ENCODE measurements at places on chromosomes 3 and 15.
A peak's percentile ranks its signal among the peaks of the same experiment; 100 is the strongest.

- DNase-seq: no peak
Measured at GRCh38 chr3:70820397-70820796, 508.0 kb upstream of the MDFIC2 start.

DNA sequence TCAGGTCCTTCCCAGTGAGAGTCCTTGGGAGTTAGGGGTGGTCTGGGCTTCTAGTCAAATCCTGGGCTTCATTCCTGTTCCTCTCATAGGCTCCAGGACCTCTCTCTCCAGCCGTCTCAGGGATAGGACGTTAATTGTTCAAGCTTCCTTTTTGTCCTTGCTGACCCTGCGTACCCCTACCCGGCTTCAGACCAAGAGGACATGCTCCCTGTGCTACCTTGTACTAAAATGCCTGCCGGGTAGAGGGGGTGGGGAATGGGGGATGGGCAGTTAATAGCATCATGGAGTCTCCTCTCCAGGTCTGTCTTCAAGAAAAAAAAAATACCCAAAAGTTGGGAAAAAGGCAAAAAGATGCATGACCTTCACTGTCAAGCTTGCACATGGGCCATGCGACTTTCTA, 36.5 kb upstream of the GALNT15 start:
- DNase-seq: no peak

DNA sequence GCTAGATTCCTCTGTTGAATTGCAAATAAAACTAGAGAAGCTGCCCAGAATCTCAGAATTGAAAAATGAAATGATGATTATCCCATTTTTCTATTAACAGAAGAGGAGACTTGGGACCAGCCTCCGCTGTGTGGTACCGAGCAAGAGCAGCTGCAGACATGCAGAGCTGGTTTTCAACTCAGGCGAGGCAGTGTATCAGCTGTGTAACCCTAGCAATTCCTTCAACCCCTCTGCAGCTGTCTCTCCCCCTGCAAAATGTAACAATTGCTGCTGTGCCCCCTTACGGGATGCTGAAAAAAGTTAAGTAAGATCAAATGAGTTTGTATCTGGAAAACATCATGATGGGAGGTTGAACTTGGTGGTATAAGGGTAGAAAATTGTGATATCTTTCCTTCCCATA, 98.5 kb upstream of the C3orf80 start:
- DNase-seq: no peak

DNA sequence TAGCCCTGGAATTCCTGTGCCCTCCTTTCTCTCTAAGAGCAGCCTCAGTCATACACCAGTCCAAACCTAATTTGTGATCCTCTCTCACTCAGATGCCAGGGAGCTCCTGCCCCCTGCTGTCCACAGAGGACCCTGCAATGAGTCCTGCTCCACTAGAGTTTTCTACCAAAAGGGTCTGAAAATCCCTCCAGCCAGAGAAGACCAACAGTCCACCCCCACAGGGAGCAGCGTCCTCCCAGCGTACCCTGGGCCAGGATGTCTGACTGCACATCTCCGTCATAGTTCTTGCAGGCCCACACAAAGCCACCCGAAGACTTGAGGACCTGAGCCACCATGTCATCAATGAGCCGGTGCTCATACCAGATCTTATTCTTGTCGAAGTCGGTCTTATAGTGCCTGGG, 15.4 kb downstream of the IDH2 start:
- peak; percentile 57 for DNase-seq

GRCh38 chr15:101372960-101373525, 78.0 kb upstream of the SNRPA1 start:
- DNase-seq: no peak

DNA sequence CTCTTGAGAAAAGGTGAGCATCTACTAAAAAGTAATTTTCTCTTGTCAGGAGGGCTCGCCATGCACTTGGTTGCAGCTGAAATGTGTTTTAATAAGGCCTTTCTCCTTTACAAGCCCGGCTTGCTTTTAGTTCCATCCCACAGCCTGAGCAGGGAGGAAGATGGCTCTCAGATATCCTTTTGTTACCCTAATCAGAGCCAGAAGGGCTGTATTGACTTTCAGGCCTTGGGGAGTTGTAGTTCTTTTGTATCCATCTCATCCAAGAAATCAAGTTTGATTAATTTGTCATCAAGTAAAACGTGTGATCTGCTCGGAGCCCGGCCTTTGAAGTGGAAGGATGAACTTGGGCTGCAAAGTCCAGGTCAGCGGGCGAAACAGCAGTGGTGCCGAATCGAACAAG, 52.9 kb downstream of the EIF4E3 start:
- DNase-seq: no peak

GRCh38 chr3:124158168-124158881, 166.4 kb upstream of the ROPN1 start:
- no peak for DNase-seq

All from Caco-2 (cell line).